ENCODE measurements at places on chromosomes 1 and 21.

- no peak for DNase-seq
Observed at GRCh38 chr1:118558933-118559332, 373.9 kb upstream of the SPAG17 start.

- no peak for DNase-seq
Observed at GRCh38 chr1:42936309-42937078, 22.2 kb downstream of the SLC2A1 start.

DNA sequence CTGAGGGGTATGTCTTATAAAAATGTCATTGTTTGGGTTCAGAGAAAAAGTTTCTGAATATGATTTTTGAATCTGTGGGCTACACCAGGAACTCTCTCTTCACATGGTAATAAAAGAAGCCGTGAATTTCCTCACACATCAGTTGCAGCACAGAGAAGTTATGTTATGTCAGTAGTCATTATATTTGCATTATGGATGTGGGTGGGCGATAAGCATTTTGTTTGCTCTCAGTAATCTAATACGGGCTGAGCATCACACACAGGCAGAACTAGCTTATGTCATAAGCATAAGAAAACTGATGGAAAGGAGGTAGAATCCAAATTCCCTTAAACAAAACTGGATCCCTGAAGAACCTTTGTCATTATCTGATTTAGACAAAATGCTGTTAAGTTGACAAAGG lies 70.8 kb downstream of the PRDM2 start:
- DNase-seq, result no peak

GRCh38 chr1:208289716-208290115 lies 45.5 kb upstream of the PLXNA2 start:
- no peak for DNase-seq

DNA sequence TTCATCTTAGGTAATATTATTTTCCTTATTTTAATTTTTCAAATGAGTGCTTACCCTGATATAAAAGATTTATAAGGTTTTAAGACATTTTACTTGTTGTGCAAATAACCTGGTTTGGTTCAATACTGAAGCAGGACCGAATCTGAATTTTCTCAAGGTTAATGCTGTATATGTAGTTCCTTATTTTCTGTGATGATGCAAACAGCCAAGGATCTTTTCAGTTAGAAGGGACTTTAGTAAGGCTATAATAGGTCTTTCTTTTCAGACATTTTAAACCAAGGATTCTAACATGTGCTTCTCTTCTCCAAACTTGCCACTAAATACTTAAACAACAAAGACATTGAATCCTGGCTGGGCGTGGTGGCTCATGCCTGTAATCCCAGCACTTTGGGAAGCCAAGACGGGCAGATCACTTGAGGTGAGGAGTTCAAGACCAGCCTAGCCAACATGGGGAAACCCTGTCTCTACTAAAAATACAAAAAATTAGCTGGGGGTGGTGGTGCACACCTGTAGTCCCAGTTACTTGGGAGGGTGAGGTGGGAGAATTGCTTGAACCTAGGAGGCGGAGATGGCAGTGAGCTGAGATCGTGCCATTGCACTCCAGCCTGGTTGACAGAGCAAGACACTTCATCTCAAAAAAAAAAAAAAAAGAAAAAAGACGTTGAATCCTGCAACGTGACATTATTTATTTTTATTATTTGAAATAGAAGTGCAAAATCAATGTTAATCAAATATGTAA lies 3.2 kb upstream of the ARPC5 start:
- DNase-seq, result no peak

- DNase-seq, result no peak
Observed at GRCh38 chr21:43367296-43367695, 59.6 kb downstream of the SIK1 start.

DNA sequence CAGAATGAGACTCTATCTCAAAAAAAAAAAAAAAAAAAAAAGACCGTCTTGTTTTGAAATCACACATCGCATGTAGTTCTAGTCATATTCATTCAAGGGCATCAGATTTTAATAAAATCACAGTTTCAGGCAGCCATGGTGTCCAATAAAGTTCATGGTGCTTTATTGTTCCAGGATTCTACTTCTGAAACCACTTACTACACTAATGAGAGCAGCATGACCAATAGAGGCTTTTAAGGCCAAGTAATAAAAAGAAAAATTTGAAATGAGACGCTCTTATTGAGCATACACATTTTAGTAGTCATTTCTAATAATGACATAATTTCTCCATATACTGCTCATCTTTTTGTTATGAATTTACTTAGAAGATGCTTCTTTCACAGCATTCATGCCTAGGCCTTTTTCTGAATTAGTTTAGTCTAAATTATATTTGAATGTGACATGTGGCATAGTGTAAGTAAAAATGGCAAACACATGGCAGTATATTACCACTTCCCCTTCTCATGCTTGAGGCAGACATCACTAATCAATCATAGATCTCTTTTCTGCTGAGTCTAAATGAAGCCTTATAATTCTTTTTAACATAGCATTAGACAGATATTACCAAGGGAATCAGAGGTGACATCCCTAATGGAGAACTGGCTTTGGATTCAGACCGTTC lies 18.5 kb downstream of the NTMT2 start:
- no peak for DNase-seq

DNA sequence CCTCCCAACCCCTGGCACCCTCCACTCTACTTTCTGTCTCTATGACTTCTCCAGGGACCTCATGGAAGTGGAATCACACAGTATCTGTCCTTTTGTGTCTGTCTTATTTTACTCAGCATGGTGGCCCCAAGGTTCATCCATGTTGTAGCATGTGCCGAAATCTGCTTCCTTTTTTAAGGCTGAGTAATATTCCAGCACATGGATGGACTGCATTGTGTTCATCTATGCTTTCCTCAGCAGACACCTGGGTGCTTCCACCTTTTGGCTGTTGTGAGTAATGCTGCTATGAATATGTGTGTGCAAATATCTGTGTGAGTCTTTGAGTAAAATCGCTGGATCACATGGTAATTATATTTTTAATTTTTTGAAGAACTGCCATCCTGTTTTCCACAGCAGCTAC lies 1.6 kb upstream of the PFKL start:
- no peak for DNase-seq

- no peak for DNase-seq
Observed at GRCh38 chr1:71698186-71698585, 584.2 kb downstream of the NEGR1 start.

GRCh38 chr1:78301141-78301540 lies 189.6 kb upstream of the PTGFR start:
- no peak for DNase-seq

- no peak for DNase-seq
Observed at GRCh38 chr1:85461216-85461918, 3.6 kb downstream of the DDAH1 start.

GRCh38 chr1:20426923-20427322 lies 59.1 kb downstream of the CAMK2N1 start:
- DNase-seq, result no peak

GRCh38 chr21:38468989-38469388 lies 29.3 kb downstream of the ERG start:
- no peak for DNase-seq

DNA sequence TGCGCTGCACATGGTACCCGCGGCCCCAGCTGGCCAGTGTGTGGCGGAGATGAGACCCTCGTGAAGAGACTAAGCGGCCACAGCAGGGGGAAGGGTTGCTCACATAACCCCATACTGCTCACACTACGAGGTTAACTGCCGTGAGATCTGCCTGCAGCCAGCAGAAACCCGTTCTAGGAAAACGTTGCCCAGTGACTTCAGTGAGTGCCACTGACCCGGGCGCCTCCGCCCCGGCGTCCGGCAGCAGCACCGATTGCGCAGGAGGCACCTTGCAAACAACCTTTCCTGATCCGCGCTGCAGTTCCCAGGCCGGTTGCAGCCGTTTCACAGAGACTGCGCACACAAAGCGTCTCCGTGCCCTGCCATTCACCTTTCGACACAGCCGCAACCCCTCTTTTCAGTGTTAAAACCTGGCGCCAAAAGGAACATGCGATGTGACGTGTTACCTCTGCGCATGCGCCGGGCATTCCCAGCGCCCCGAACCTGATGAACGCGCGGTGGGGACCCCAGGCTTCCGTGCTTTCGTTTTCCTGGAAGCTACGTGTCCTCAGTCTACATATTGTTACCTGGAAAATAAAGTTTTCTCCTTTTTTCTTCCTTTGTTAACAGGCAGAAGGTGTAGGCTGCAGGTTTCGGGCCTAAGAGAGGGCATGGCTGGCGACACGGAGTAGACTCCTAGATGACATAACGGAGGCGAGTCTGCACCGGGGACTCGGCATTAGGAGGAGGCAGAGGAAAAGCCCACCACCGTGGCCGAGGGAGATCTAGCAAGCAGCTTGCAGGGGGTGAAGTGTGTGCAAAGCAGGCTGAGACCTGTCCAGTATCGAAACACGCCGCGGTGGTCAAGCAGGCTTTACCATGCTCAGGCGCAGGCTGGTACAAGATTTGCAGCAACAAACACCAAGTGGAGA lies 8.9 kb downstream of the VPS26C start:
- DNase-seq, result no peak

DNA sequence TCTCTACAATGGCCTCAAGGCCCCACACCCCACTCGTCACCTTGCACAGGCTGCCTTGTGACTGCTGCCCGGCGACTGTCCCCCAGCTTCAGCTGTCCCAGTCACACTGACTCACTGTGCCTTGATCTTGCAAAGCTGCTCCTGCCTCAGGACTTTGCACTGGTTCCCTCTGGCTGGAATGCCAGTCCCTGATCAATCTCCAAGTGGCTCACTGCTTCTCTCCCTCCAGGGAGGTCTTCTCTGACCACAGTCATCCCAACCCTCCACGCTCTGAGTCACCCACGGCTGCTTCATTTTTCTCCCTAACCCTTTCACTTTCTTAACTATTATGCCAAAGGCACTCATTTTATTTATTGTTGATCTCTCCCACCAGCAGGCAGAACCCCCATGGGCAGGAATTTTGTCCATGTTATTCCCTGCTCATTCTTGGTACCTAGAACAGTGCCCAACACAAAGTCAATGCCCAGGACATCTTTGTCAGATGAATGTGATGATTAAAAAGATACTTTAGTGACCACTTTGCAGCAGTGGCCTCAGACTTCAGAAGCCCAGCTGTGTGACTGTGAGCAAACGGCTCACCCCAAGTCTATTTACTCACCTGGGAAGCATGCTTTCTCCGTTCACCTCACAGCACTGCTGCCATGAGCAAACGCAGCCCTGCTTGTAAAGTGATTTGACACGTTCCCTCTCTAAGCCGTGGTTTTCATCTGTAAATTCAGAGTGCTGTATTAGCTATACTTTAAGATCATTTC lies 53.4 kb downstream of the ZBTB18 start:
- DNase-seq, result no peak

GRCh38 chr1:30085811-30086770 lies 637.3 kb downstream of the MATN1 start:
- no peak for DNase-seq

DNA sequence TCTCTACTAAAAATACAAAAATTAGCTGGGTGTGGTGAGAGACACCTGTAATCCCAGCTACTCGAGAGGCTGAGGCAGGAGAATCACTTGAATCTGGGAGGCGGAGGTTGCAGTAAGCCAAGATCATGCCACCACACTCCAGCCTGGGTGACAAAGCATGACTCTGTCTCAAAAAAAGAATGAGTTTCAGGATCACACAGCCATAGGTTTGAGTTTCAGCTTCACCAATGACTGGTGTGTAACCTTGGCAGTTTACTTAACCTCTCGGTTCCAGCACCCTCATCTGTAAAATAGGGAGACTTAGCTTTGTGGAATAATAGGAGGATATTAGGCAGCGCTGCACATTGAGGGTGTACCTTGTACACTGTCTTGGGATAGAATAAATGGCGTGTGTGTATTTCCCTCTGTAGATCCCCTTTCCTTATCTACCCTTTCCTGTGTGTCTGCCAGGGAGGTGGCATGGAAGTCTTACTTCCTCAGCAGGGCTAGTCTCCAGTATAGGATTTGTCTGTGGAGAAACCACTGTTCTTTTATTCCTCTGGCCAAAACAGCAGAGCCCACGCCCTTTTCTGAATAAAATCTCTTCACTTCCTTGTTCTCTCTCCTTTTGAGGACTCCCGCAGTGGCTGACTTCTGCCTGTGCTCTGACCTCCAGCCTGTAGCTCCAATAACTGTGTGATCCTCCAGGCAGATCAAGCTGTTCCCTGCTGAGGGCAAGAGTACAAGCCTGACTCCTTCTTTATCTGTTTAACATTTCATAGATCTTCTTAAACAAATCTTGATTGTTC lies 90.4 kb downstream of the HHAT start:
- no peak for DNase-seq

DNA sequence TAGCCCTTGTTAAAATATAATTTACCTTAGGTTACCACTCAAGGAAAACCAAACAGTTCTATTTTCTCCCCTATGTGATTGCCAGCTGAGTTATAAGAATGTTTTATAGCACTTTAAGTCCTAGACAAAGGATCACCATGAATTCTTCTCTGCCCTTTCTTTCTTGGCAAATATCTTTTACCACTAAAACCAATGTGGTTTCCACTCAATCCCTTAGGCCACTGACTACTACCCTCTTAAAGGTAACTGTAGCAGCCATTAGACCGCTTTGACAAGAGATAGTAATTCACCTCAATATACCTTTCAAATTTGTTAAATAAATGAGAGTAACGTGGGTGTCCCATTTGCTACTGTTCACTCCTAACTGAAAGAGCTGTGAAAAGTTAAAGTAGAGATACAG lies 307.9 kb upstream of the PRMT6 start:
- DNase-seq, result no peak

- DNase-seq, result no peak
Observed at GRCh38 chr1:43691871-43692815, 15.2 kb upstream of the ST3GAL3 start.

DNA sequence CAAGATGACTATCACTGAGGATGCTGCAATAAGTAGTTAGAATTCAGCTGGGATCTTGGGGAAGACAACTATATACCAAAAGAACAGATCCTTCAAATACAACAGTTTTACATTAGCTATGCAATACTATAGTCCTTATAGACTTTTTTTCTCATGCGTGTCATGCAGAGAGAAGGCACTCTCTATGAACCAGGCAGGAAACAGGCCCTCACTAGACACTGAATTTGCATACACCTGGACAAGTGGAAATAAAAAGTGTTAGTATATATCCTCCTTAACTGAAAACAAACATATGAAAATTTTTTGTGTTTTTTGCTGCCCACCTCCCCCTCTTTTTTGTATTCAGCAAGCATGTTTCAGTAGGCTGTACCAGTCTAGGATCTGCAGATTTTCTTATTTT lies 29.9 kb downstream of the TMCO1 start:
- no peak for DNase-seq

DNA sequence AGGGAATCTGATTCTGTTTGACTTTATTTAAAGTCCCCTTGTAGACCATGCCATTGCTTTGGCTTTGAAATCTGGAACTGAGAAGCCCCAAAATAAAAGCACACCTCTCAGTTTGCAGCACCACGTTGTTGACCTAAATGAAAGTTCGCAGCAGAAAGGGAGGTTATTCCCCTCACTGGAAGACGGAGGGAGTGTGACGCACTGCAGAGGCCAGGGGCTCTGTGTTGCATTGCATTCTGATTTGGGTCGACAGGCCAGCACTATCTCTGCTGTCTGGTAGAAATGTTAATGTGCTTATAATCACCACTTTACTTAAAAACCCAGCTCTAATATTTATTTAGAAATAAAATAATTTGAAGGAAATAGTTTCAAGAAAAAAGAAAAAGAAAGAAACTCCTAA lies 675.2 kb upstream of the NR5A2 start:
- DNase-seq, result no peak

- no peak for DNase-seq
Observed at GRCh38 chr1:4485398-4485797, 169.0 kb upstream of the AJAP1 start.

All from Panc1 (cell line).